ENCODE measurements at places on chromosomes 16 and 17.

GRCh38 chr16:49980166-49980565 lies 44.9 kb upstream of the CNEP1R1 start:
- no peak for DNase-seq

DNA sequence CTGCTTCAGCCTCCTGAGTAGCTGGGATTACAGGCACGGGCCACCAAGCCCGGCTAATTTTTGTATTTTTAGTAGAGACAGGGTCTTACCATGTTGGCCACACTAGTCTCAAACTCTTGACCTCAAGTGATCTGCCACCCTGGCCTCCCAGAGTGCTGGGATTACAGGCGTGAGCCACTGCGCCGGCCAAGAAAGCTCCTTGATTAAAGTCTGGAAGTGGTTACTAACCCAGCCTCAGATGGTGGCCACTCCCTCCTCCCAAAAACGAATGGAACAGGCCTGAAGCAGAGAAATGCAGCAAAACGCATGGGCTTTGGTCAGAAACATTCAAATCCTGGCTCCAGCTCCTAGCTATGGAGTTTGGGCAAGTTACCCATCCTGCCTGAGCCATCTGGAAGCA lies 11.3 kb downstream of the FKBP10 start:
- no peak for DNase-seq

DNA sequence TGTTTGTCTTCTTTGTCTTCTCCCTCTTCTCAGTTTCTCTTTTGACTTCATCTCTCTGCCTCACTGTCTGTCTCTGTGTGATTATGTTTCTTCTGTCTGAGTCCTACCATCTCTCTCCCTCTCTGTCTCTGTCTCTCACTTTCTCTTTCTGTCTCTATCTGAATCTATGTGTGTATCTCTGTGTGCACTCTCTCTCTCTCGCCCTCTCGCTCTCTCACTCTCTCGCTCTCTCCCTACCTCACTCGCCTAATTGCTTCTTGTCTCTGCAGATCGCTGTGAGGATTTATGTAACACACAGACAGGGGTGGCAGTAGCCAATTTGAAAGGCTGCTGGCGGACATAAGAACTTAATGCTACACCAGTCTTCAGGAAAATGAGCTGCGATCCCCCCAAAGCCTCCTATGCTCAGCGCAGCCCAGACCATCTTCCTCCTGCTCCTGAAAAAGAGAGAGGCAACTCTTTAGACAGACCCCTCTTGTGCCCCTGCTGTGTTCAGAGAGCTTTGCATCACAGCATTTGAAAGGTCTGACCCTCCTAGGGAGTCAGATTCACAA lies 140.9 kb downstream of the CCT6B start:
- DNase-seq, result no peak

- no peak for DNase-seq
These were observed 3.6 kb upstream of the SLFN11 start for GRCh38 chr17:35377068-35377467.

DNA sequence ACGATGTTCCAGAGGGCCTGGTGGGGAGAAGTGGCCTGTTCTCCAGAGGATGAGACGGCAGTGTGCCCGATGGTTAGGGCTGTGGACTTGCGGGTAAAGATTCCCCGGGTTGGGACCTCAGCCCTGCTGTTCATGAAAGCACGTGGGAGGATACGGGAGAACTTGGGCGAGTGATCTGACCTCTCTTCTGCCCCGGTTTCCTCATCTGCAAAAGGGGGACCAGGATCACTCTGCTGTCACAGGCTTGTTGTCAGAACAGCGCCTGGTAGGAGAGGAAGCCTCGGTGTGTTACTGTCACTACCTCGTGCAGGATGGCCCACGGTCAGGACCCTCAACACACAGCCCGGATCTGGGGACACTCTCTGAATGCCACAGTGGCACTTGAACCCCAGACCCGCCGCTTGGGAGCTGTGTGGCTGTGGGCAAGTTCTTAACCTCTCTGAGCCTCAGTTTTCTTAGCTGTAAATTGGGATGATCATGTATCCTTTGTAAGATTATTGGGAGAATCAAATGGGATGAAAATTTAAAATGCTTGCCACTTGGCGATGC lies 85.6 kb upstream of the CDC42EP4 start:
- no peak for DNase-seq

DNA sequence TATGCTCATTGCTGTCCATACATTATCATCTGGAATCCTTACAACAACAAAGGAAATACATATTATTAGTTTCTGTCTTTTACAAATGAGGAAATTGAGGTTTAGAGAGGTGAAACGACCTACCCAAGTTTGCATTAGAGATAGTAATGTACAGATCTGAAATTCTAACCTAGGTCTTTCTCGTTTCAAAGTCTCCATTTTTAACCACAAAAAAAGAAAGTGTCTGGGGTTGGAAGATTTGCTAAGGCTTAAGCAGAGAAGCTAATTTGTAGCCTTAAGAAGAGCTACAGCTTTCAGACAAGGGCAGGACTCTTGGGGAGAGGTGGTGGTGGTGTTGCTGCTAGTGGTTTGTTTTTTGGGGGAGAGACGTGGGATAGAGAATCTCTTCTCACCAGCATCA lies 19.2 kb downstream of the CIITA start:
- no peak for DNase-seq

GRCh38 chr16:6695666-6696065 lies 637.0 kb upstream of the RBFOX1 start:
- DNase-seq, result no peak

- no peak for DNase-seq
These were observed 57.0 kb downstream of the BMERB1 start for GRCh38 chr16:15491411-15491810.

DNA sequence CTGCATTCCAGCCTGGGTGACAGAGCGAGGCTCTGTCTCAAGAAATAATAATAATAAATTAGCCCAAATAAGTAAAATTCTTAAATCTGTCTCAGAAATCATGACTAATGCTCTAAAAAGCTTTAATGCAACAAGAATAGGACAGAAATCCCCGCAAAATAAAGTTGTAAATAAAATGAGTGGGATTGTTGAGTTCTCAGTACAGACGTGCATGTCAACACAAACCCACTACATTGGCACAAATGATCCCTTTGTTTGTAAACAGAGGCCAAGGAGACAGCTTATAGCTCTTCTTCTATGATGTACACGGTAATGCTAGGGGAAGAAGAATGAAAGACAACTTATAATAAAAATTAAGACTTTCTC lies 6.0 kb downstream of the STAT5B start:
- DNase-seq, result no peak

- DNase-seq, result no peak
These were observed 106.5 kb downstream of the SPAG9 start for GRCh38 chr17:51014129-51014528.

DNA sequence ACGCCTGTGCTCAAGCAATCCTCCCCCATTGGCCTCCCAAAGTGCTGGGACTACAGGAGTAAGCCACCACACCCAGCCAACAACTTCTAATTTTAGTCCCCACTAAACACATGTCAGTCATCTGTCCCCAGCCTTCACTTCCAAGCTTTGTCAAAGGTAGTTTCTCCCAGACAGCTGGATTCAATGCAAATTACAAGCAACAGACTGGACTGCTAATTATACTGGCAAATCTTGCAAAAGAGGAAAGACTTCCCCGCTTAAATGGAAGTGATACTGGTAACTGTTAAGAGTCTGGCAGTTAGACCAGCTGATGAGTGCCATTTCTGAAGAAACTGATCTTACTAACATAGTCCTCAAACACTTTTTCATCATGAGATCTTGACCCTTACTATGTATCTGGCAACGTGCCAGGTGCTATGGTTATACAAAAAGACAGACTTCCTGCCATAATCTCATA lies 8.2 kb upstream of the GGA2 start:
- no peak for DNase-seq

- DNase-seq, result no peak
These were observed 134.7 kb upstream of the NETO2 start for GRCh38 chr16:47278306-47278970.

- no peak for DNase-seq
These were observed 58.8 kb downstream of the NT5M start for GRCh38 chr17:17361867-17362539.

DNA sequence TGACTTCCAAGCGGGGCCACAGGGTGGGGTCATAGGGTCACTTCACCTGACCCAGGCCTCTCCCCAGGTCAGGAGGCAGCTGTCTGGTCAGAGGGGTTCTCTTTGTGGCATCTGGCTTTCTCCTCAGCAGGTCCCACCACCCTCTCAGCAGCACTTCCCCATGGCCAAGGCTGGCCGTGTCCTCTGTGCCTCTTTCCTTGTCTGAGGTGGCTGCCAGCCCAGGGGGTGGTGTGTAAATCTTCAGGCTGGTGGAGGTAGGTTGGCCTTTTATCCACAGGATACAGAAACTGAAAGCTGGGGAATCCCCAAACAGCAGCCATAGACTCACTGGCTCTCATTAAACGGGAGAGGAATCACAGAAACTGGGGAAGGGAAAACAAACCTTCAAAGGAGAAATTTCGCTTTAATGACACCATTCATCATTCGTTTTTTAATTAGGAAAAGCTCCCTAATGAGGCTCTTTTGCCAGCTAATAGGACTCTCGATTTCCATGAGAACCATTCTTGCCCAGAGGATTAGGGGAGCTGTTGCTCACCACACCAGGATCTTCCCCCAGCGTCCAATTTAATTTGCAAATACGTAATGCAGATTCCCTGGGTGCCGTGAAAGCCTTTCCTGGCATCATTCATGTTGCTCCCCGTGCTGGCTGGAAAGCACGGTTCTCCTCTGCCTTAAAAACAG lies 18.0 kb downstream of the C17orf75 start:
- DNase-seq, result peak; percentile 63

DNA sequence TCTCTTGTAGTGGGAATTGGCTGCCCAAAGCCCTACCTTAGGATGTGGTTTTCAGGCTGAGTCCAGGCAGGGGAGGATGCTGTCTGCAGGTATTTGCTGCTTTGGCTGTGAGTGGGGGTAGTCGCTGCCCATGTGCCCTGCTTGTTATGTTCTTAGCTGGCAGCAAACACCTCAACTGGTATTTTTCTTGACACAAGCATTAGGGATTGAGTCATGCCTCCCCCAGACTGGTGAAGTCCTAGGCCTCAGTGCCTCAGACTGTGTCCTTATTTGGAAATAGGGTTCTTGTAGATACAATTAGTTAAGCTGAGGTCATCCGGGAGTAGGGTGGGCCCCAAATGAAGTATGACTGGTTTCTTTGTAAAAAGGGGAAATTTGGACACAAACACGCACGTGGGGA lies 808.3 kb upstream of the EEF2KMT start:
- DNase-seq, result no peak

DNA sequence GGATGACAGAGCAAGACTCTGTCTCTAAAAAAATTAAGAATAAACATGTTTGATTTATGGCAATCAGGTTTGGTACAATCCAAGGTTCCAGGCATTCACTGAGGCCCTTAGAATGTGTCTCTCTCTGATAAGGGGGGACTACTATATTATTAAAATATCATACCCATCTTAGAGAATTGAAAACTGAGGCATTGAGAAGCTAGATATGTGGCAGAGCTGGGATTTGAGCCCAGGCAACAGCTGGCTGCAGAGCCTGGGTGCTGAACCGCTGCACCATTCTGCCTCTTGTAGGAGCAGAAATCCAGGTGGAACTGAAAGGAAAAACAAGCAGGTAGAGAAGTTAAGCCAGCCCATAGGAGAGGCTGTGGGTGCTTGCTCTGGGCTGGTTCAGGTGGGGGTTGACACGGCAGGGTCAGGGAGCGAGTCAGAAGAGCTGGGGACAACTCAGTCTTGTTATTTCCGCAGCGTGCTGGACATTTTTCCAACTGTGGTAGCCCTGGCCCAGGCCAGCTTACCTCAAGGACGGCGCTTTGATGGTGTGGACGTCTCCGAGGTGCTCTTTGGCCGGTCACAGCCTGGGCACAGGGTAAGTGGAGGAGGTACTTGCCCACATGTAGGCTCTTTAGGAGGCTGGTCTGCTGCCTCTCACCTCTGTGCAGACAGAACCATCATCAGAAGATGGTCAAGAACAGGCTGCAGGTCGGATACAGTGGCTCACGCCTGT lies 62.5 kb downstream of the WIPI1 start:
- no peak for DNase-seq

- DNase-seq, result peak; percentile 45
These were observed 87.5 kb upstream of the WSB1 start for GRCh38 chr17:27206447-27206846.

DNA sequence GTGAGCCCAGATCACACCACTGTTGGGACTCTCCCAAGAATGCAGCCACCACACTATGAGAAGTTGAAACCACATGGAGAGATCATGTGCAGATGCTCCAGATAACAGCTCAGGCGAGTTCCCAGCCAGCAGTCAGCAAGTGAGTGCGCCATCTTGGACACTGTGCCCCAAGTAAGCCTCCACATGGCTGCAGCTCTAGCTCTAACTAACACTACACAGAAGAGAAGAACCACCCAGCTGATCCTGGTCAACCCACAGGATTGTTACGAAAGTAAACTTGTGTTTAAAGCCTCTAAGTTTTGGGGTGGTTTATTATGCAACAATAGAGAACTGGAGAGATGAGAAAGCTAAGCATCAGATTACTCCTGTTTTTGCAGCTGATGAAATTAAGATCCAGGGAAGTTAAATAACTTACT lies 25.8 kb downstream of the SLC38A7 start:
- no peak for DNase-seq

- no peak for DNase-seq
These were observed 10.0 kb upstream of the ZFP3 start for GRCh38 chr17:5068236-5068635.

GRCh38 chr16:13999071-13999894 lies 71.8 kb upstream of the MRTFB start:
- DNase-seq, result no peak

DNA sequence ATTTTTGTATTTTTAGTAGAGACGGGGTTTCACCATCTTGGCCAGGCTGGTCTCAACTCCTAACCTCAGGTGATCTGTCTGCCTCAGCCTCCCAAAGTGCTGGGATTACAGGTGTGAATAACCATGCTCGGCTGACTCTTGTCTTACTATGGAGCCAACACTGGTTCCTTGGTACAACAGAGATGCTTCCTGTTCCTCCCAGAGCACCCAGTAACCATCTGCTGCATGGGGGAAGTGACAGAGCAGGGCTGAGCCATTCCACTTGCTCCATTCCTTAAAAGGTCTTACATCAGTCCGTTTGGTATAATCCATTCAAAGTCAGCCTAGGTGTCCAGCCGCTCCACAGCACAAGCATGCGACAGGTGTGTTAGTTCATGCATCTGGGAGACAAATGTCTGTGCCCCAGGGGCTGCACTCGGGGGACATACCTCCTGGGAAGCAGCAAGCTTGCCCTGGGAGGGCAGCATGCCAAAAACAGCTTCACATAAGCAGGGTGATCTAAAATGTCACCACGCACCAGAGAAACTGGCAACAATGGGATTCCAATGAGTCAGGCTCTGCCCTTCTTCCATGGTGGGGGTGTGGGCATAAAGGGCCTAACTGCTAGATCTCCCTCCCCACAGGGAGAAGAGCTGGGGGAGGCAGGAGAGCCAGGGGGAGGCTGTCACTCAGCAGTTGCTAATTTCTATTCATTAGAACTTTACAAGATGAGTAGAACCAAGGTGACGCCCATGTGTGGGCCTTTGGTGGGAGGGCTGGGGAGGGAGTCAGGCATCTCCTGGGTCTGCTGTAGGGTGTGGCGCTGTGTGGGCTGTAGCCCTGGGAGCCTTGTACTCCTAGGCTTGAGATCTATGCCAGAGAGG lies 35.5 kb downstream of the PIPOX start:
- DNase-seq, result no peak
